Tibial nerve (tissue), 4 donors: ENCODE measurements at places on chromosomes 4 and X. TPM values are rescaled to one million over a fixed set of nuclear protein-coding genes. Genes with fewer than 3 reads are reported as not detected.

Gene EXOC1L
- not detected for total RNA-seq

Gene SLC35A2
- 17.2 TPM for total RNA-seq

- no peak for DNase-seq
These were observed 1.8 kb downstream of the CAMK2D start for GRCh38 chr4:113759696-113760093.

Gene ALB
- total RNA-seq: not detected

- DNase-seq: no peak
These were observed 68.6 kb downstream of the CAMK2D start for GRCh38 chr4:113692809-113693411.

GRCh38 chr4:147901916-147902315, 170.0 kb downstream of the ARHGAP10 start:
- DNase-seq: no peak

Gene UGT2B17
- total RNA-seq: not detected

Gene TRIM60
- total RNA-seq: not detected

GRCh38 chrX:48497871-48498270, 10.9 kb upstream of the PORCN start:
- DNase-seq: no peak

Gene MAP3K15
- not detected for total RNA-seq

DNA sequence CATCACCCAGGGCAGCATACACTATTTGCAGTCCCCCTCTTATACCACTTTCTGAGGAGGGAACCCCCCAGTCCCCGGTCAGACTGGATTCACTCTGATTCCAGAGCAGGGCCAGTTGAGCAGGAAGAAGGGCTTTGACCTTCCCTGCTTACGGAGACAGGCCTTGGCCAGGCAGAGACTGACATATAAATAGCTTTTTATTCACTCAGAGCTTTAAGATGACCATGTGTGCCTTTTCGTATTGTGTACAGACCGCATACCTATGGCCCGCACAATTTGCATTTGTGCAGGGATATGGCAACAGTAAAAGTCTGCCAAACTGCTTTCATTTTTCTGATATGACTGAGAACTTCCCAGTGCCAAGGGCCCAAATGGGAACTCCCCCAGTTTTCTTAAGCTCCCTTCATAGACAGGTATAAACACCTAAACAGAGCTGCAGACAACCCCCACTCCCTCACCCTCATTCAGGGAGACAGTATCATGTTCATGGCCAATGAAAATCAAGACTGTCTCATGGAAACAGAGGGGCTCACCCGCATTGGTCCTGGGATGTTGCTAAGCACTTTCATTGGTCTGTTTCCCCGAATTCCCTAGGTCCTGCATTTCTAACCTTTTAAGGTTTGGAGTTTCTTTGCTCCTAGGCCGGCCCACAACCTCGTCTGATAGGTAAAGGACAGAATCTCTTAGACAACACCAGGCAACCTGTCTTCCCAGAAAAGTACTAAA, 86.0 kb downstream of the RTL5 start:
- no peak for DNase-seq

- DNase-seq: no peak
These were observed 97.4 kb downstream of the RASL11B start for GRCh38 chr4:52959541-52959940.

GRCh38 chr4:139962130-139962684, 191.8 kb downstream of the MAML3 start:
- DNase-seq: no peak

DNA sequence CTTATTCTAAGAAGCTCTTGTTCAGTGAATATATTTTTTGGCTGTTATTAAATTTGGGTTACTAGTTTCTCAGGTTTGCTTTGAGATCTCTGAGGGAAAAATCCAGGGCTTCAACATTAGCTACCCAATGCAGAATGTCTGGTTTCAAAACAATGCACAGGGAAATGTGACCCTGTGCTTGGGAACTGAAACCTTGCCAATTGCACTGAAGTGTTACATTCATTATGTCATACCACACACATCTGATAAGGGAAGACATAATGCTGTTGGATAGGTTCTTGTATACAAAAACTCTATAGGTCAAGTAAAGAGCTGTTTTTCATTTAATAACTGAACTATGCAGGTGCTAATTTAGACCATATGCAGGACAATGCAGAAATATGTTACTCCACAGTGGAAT, 345.3 kb upstream of the BMP3 start:
- no peak for DNase-seq

GRCh38 chr4:182082910-182083309, 160.3 kb upstream of the TENM3 start:
- no peak for DNase-seq
